Stimulated activated CD4-positive, alpha-beta T cell treated with anti-CD3 and anti-CD28 coated beads, TNF-alpha, amount 100 ng/mL, for 1 hour (primary cell): ENCODE measurements at places on chromosomes 16 and 17.
A peak's percentile ranks its signal among the peaks of the same experiment; 100 is the strongest.

DNA sequence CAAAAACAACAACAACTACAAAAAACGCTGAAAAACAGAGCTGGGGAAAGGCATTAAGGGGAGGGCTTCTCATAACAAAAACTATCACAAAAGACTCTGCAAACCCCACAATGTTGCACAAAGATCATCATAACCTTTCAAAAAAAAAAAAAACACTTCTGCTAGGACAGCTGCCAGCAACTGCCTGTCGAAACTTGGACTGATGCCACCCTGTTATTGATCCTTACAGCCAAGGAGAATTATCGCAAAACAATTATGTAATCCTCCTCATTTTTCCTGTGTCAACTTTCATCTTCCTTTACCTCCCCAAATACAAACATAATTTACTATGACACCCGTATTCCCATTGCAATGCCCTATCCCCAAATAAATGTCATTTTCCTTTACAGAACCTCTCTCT lies 9.3 kb downstream of the CCDC40 start:
- no peak for DNase-seq

DNA sequence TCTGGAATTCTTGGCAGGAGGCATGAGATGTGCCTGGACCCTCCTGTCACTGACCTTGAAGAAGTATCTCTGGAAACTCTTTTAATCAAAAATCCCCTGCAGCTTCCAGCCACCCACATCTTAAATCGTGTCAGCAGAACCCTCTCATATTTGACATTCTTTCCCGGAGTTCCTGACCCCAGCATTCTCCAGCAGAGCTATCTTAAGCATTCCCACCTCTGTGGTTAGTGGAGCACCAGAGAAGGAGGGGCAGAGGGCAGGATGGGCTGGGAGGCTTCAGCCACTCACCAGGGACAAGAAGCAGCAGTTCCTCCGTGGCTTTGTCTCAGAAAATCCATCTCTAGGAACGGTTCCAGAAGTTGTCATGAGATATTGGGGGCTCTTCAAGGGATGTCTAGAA lies 149.9 kb downstream of the RGS9 start:
- no peak for DNase-seq

GRCh38 chr16:25575363-25575762 lies 116.4 kb upstream of the HS3ST4 start:
- DNase-seq: no peak

- no peak for DNase-seq
These were observed 28.7 kb upstream of the KIFC3 start for GRCh38 chr16:57830890-57831484.

- DNase-seq: no peak
These were observed 224.9 kb downstream of the TANC2 start for GRCh38 chr17:63190821-63191370.

DNA sequence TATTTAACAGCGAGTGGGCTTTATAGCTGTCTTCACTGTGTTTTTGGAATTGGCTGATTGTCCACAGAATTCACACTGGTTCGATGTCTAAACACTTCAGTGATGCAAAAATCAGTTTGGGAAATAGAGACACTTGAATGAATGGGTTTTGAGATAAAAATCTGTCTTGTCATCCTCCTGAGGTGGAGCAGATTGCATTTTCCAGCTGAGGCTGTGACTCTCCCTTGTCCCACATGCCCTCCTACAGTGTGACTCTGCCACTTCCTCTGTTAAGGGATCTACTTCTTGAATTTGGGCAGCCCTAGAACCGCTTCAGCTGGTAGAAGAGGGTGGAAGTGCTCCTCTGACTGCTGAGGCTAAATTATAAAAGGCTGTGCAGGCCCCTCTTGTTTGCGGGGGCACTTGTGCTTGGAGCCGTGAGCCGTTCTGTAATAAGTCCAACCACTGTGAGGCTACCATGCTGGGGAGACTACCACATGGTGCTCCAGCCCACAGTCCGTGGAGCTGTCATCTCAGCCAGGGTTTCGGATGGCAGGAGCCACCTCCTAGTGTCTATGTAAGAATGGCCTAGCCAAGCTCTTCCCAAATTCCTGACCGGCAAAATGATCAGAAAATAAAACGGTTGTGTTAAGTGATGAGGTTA lies 175.9 kb downstream of the SPECC1 start:
- no peak for DNase-seq

DNA sequence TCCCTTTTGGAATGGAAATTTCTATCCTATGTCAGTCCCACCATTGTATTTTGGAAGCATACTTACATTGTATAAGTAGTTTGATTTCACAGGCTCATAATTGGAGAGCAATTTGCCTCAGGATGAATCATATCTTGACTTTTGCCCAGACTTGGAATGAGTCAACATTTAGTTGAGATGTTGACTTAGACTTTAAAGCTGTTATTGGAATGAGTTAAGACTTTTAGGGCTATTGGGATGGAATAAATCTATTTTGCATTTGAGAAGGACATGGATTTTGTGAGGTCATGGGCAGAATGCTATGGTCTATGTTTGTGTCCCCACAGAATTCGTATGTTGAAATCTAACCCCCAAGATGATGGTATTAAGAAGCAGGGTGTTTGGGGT lies 12.2 kb upstream of the ZNF594 start:
- no peak for DNase-seq

GRCh38 chr16:77308163-77308561 lies 109.0 kb downstream of the SYCE1L start:
- no peak for DNase-seq

DNA sequence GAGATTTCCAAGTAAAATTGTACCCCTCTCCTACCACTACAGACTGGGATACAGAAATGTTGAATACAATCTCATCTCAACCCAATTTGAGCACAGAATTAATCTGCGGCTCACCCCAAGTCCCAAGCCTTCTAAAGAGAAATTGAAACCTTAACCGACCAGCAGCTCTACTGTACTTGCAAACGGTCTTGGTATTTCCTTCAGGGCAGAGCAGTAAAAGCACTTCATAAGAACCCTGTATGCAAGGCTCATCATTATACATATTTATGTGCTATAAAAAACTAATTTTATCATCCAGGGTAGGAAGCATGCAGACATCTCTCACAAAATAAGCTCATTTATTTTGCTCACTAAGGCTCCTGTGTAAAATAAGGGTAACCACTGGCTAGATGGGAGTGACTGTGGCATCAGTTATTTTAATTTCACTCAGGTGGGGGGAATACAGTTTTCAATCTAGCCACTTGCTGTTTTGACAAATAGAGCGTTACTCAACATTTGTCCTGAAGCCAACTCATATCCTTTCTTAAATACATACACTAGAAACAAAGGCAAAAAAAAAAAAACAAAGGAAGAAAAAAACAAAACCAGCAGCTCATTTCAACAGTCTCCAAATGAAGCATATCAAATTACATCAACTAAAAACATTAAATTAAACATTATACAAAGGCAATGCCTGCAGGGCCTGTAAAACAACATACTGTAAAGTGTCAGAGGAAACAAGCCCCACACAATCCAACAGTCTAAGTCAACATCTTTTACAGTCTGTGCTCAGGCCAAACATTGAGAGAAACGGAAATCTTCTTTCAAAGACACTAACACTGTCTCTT lies 65.0 kb downstream of the PARN start:
- DNase-seq: no peak

DNA sequence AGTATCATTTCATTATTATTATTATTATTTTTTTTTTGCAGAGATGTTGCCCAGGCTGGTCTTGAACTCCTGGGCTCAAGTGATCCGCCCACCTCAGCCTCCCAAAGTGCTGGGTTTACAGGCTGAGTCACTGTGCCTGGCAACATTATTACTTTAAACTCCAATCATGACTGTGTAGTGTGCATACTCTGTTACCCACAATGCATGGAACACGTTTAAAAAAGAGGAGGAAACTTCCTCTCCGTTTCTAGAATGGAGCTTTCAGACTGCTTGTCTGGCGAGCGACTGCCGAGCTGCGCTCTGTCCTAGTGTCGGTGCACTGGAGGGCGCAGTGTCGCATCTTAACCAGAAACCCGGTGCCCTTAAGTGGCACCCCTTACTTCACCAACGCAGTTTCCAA lies 22.1 kb upstream of the FASN start:
- no peak for DNase-seq

DNA sequence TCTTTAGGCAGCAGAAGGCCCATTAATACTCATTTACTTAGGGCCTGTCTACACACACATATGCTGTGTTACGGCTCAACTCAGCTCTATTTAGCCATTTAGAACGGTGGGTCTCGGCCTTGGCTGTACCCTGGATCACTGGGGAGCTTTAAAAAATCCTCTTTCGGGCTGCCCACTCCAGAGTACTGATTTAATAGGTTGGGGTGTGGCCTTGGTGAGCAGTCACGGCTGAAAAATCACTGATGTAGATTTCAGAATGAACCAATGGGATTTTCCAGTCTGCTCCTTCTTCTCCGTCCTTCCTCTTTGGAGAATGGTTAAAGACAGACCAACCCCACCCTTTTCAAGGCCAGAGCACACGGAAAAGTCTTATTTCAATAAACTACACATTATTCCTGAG lies 223.5 kb downstream of the CCDC182 start:
- no peak for DNase-seq

- no peak for DNase-seq
These were observed 11.9 kb downstream of the KCNJ12 start for GRCh38 chr17:21388066-21388465.

- DNase-seq: peak; percentile 50
These were observed 4.3 kb downstream of the MYO1C start for GRCh38 chr17:1487939-1488825.

DNA sequence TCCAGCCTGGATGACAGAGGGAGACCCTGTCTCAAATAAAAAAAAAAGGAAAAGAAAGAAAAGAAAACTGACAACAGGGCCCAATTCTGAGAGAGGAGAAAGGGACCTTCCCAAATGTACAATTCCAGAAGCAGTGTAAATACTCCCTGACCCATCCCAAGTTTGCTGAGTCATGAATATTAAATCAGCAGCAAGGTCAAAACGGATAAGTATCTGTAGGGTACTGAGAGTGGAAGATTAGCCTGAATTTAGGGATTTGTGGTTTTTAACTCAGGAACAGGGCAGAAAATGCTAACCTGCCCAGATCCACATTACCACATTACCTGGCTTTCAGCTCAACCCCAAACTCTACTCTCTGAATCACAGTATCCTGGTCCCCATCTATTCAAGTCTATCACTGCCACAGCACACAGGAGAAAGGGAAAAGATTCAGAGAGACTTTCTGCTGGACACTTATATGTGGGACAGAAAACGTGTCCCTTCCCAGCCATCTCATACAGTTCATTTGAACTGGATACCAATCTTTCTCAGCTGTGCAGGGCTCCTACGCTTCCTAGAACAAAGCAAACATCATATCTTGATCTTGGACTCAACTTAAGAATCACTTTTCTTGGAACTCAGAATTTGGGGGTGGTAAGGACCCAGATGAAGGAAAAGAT lies 2.9 kb downstream of the FXR2 start:
- no peak for DNase-seq

GRCh38 chr16:53899431-53899830 lies 195.5 kb downstream of the FTO start:
- no peak for DNase-seq

- DNase-seq: no peak
These were observed 10.2 kb upstream of the NATD1 start for GRCh38 chr17:21263376-21263775.

DNA sequence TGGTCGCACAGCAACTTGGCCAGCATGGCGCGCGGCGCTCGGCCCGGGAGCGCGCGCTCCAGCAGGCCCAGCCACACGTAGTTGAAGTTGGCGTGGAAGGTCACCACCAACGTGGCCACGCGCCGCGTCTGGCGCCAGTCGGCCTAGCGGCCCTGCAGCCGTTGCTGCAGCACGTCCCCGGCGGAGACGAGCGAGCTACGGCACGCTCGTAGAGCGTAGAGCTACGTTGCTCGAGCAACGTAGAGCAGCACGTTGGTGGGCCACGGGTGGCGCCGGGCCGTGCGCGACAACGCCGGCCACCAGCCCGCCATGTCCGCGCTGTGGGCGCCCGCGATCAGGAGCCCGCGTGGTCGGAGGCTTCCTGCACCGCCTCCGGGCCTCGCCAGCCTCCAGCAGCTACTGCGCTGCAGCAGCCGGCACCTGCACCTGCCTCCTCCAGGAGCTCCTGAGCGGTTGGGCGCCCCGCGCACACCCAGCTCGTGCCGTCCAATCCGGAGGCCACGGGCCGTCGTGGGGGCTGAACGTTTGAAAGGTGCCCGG lies 13.4 kb upstream of the SULT1A1 start:
- peak; percentile 4 for DNase-seq

GRCh38 chr17:76000016-76000754 lies 470 bp upstream of the CDK3 start:
- peak; percentile 58 for DNase-seq

DNA sequence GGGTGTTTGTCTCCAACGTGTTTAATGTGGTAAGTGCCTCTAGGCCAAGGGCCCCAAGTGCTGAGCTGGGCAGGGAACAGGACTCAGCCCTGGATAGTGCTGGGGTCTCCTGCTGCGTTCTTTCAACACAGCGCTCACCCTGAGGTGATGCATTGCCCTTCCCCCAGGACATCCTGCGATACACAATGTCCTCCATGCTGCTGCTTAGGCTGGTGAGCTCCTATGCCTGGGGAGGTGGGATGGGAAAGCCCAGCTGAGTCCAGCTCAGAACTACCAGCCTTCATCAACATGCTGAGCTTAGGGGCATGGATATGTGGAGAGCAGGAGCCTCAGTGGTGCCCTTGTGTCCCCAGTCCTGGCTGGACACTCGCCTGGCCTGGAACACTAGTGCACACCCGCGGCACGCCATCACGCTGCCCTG lies 563 bp downstream of the ZACN start:
- DNase-seq: no peak

- DNase-seq: no peak
These were observed 44.3 kb downstream of the LCMT1 start for GRCh38 chr16:25155553-25156460.

- no peak for DNase-seq
These were observed 36.5 kb downstream of the CYTH1 start for GRCh38 chr17:78745407-78746088.

- DNase-seq: no peak
These were observed 1.6 kb downstream of the UBALD1 start for GRCh38 chr16:4612977-4613635.

- DNase-seq: peak; percentile 63
These were observed at the start of the genes PTRH2 and VMP1 for GRCh38 chr17:59707149-59707970. PTRH2 (minus strand) TSS chr17:59707430; CDS start chr17:59697978, 9,452 bp downstream. VMP1 (plus strand) TSS chr17:59707654; CDS start chr17:59731447, 23,793 bp downstream.

DNA sequence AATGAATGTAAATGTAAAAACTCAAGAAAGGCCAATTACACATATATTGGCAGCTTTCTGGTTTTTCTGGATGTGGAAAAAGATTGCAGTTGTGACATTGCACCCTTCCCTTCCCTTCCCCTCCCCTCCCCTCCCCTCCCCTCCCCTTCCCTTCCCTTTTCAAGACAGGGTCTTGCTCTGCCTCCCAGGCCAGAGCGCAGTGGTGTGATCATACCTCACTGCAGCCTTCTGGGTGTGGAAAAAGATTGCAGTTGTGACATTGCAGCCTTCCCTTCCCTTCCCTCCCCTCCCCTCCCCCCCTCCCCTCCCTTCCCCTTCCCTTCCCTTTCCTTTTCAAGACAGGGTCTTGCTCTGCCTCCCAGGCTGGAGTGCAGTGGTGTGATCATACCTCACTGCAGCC lies 41.7 kb downstream of the PIK3R5 start:
- no peak for DNase-seq
